CMK (cell line): ENCODE measurements at places on chromosomes 1 and 21.

GRCh38 chr1:205003358-205004131, 39.5 kb upstream of the CNTN2 start:
- no peak for DNase-seq

DNA sequence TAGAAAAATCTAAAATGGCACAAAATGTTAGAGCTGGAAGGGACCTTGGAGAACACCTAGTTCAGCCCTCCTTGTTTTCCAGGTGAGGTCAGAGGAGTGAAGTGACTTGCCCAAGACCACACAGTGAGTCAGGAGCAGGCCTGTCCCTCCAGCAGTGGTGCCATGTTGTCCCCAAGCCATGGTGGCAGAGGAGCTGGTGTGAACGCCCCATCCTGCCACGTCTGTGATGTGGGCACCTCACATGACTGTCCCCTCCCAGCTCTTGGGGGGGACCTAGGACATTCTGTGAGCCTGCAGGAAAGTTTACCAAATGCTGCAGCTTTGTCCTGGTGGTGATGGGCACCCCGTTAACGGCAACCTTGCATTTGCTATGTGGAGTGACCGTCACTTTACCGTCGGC, 66.2 kb downstream of the SCCPDH start:
- DNase-seq = no peak

GRCh38 chr21:19523061-19523460, 1119.5 kb upstream of the TMPRSS15 start:
- DNase-seq = no peak

GRCh38 chr1:246292571-246292970, 214.5 kb downstream of the SMYD3 start:
- no peak for DNase-seq

GRCh38 chr1:183886853-183887252, 81.9 kb downstream of the RGL1 start:
- no peak for DNase-seq

DNA sequence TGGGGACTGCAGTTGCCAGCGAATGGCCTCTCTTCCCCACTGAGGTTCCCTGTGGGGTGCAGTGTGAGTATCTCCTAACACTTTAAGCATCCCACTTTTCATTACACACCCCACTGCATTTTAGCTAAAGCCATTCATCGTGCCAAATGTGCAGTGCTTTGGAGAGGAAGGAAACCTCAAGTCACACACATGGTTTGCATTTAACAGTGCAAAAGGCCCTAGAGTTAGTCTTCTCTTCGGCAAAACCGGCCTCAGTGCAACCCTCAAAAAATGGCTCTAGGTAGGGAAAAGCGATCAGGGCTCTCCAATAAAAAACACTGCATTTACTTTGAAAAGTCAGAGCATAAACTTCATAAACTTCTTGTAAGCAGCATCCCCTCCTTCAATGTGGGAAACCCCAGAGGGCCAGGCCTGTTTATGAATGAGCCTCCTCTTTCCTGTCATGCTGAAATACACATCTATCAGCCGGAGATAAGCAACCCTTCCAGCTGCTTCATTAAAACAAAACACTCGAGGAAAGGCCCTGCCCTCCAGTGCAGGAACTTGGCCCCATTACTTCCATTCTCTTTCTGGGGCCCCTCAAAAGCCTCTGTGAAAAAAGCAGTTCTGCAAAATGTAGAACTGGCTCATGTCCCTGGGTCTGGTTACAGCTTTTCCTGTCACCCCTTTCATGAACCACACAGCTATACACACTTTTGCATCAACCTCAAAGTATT, 184.0 kb downstream of the CDC7 start:
- DNase-seq = no peak

DNA sequence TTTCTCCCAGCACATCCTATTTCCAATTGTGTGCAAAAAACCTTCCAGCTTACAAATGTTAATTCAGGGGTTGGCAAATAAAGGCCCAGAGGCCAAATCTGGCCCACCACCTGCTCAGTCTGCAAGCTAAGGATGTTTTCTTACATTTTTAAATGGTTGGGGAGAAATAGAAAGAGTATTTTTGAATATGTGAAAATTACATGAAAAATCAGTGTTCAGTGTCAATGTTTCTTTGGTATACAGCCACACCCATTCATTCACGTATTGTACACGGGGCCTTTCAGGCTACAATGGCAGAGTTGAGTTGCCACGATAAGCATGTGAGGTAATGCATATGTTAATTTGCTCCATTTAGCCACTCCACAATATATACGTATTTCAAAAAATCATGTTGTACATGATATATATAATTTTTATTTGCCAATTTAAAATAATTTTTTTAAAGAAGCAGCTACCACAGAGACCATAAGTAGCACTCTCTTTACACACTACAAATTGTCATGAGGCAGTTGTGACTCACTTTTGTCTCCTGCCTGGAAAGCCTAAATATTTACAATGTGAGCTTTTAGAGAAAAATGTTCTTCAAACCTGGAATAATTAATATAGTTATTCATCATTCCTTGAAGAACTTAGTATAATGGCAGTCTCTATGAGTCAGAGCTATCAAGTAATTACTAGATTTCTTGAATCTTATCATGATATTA, 189.6 kb downstream of the SMYD3 start:
- no peak for DNase-seq

DNA sequence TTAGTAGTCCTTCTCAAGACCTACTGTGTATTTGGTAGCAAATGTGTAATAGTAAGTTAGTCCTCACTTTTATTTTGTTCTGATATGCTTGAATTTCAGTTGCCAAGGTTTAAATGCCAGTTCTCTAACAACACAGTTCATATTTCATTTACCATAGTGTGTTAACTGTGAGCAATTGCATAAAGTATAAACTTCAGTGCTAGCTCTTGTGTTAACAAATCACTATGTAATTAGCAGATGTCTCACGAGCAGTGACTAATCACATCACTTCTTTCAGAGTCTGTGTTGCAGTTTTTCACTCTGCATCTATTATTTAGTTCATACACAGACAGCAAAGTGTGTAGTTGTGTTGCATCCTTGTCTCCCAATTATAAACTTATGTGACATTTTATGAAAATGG, 47.8 kb downstream of the ZMYM4 start:
- DNase-seq = no peak

DNA sequence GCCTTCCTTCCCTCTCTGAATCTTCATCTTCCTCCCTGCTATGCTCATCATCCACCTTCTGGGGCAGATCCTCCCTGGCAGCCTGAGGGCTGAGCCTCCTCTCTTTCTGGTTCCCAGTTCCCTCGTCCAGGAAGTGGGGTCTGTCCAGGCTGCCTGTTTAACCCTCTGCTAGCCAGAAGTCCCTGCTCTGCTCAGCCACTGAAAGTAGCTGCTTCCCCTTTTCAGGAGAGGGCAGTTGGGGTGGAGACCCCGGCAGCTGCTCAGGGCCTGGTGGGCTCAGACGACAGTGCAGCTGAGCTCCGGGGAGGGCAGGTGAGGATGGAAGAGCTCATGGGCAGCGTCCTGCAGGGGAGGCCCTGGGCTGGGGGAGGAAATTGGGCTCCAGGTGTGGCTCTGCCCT, 43.1 kb upstream of the ETV3 start:
- DNase-seq = no peak

DNA sequence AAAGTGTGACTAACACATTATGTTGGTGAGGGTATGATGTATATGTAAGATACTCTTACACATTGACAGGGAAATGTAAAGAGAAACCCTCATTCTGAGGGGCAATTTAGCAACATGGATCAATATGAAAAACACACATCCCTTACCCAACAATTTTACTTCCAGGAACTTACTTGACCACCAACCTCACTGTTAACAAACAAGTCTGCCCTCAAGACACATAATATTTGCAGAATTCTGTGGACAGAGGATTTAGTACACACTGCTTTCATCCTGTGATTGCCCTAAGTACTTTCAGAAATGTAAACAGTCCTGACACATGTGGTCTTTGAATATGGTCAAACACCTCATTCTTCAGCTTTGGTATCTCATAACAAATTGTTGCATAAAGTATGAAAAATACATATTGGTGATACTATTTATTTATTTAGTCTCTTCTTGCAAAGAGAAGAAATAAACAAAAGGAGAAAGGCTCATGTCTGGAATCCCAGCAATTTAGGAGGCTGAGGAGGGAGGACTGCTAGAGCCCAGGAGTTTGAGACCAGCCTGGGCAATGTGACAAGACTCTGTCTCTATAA, 6.9 kb downstream of the USP48 start:
- DNase-seq = no peak

GRCh38 chr1:83029050-83029449, 969.9 kb downstream of the TTLL7 start:
- no peak for DNase-seq

DNA sequence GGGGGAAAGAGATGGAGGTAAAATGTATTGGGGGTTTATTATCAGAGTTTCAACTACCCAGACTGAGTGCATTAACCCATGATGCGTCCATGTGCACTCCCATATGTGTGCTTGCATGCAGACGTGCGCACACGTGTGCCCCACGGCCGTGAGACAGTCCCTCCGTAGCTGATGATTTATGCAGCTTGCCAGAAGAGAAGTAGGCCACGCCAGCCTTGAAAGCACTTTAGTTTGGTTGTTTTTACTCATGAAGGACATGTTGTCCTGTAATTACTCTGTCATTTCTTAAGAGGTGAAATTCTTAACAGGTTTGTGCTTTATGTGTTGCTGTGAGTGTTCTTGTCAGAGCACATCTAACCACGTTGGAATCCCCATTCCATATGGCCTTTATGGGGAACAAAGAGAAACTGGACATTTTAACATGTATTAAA, 467.8 kb downstream of the LMO4 start:
- no peak for DNase-seq

DNA sequence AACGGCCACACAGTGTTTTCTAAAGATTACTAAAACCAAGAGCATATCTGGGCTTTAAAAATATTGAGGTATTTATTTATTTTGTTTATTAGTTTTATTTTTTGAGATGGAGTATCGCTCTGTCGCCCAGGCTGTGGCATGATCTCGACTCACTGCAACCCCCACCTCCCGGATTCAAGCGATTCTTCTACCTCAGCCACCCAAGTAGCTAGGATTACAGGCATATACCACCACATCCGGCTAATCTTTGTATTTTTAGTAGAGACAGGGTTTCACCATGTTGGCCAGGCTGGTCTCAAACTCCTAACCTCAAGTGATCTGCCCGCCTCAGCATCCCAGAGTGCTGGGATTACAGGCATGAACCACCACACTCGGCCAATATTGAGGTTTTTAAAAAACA, 23.9 kb downstream of the TMCO4 start:
- DNase-seq = no peak

- no peak for DNase-seq
Measured at GRCh38 chr1:212628813-212629415, 20.4 kb downstream of the ATF3 start.

DNA sequence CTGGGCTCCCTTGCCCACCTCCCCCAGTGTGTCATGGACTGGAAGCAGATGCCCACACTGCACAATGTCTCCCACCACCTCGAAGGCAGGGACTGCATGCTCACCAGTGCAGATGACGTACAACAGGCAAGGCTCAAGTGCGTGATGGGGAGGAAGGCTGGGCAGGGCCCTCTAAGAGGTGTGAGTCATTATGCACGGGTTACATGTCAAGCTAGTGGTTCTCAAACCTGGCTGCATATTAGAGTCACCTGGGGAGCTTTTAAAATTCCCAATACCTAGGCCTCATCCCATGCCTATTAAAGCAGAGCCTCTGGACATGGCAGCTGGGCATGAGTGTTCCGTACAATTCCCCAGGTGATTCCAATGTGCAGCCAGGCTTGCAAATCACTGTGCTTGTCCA, 137.9 kb upstream of the NGF start:
- DNase-seq = no peak

DNA sequence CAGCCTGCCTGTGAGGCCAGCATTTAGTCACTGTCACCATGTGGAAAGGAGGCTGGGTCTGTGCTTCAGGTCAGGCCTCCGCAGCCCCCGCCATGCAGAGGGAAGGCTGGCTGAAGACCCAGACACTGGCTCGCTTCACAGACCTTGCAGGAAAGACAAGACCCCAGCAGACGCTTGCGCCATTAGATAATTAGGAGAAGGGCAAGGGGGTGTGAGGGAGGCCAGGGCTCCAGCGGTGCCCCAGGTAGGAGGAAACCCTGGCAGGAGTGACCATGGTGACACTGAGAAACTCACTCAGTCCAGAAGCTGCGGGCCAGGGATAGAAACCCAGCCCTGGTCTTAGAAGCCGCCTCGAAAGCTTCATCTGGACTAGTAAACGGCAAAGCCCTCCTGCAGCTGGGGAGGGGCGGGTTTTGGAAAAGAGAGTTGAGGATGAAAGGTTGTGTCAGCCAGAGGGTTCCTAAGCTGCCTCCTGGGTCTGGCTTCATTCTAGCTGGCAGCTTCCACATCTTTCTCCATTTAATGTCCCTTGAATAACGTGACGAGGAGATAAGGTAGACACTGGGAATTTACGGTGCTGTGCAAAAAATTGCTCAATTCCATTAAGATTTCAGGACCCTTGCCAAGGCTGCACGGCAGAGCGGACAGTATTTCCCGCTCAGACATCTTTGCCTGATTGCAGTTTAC, 294.1 kb upstream of the VAMP3 start:
- DNase-seq = no peak

GRCh38 chr1:223386013-223386412, 7.2 kb upstream of the CCDC185 start:
- no peak for DNase-seq

DNA sequence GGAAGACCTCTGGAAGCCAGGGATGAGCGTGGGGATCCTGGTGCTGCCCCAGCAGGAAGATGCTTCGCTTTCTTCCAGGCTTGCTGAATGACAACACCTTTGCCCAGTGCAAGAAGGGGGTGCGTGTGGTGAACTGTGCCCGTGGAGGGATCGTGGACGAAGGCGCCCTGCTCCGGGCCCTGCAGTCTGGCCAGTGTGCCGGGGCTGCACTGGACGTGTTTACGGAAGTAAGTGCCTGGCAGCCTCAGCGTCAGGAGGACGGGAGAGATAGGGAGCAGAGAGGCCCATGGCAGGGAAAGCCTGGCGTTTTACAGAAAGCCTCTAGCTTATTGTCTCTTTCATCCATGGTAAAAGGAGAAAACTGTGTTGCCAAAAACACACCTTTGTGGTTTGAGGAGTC, 23.5 kb downstream of the PHGDH start:
- DNase-seq = no peak

DNA sequence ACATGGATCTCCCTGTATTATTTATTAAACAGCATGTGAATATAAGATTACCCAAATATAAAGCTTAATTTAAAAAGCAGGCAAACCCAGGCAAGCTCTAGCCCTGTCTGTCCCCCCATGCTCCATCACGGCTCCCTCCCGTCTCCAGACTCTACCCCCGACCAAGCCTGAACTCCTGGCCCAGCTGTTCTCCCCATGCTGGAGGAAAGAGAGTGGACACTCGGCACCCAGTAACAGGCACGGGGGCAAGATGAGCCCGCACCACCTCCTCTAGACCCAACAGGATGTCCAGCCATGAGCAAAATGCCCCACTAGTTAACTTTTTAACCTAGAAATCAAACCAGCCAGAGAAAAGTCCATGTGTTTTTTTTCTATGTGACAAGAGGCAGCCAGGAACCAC, 19.3 kb downstream of the SLC19A1 start:
- no peak for DNase-seq

DNA sequence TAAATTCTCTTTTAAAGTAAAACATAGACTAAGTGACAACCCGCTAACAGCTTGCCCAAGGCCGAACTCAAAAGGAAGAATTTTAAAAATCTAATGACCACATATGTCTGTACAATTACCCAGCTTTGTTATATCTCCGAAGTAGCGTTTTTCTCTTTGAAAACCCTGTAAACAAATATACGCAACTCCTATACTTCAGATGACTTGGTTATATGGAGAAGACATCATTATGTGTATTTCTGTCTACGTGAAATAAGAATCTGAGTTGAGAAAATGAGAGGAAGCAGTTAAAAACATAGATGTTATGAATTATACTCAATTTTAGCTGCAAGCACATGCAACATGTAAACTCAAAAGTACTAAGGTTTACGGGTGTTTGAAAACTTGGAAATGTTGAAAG, 2.0 kb downstream of the PBX1 start:
- no peak for DNase-seq
